Erythroblast (primary cell): ENCODE measurements at places on chromosomes 2 and 18.

- DNase-seq: peak; percentile 80
Observed at GRCh38 chr2:43894743-43895142, 56.0 kb downstream of the ABCG8 start.

- no peak for DNase-seq
Observed at GRCh38 chr2:148987286-148987685, 51.2 kb upstream of the LYPD6B start.

- DNase-seq: no peak
Observed at GRCh38 chr18:62590799-62591590, 68.2 kb downstream of the ZCCHC2 start.

DNA sequence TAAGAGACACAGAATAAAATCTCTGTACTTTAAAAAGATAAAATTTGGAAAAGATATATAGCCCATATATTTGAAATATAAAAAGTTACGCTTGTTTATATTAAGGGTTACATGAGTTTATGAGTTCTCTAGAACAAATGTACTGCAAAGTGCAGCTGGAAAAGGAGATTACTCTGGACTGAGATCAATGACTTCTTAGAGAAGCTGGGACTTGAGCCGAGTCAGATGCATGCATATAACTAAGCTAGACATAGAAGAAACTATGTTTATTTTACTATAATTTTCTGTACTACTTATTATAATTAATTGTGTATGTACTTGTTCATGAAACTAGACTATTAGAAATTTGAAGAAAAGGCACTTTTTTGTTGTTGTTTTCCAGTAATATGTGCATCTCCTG is 170.3 kb upstream of the NXPH2 start:
- no peak for DNase-seq

GRCh38 chr2:182845794-182846417 is 20.5 kb downstream of the FRZB start:
- no peak for DNase-seq

GRCh38 chr2:84217456-84217855 is 241.6 kb downstream of the SUCLG1 start:
- no peak for DNase-seq

DNA sequence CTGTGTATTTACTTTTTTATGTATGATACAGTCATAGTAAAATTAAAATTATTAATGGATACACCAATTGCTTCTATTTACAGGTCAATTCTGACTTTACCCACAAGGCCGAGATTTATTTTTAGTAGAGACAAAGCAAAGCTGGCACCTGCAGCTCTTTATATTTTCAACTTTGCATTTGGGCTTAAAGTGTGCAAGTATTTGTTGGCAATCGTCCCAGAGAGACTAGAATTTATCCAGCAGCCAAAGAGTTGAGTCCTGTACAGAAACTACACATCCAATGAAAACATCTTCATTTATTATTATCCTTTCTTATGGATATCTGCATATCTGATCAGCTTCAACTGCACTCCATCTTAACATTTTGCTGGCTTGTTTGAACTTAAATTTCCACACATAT is 485.6 kb downstream of the SOX11 start:
- no peak for DNase-seq

DNA sequence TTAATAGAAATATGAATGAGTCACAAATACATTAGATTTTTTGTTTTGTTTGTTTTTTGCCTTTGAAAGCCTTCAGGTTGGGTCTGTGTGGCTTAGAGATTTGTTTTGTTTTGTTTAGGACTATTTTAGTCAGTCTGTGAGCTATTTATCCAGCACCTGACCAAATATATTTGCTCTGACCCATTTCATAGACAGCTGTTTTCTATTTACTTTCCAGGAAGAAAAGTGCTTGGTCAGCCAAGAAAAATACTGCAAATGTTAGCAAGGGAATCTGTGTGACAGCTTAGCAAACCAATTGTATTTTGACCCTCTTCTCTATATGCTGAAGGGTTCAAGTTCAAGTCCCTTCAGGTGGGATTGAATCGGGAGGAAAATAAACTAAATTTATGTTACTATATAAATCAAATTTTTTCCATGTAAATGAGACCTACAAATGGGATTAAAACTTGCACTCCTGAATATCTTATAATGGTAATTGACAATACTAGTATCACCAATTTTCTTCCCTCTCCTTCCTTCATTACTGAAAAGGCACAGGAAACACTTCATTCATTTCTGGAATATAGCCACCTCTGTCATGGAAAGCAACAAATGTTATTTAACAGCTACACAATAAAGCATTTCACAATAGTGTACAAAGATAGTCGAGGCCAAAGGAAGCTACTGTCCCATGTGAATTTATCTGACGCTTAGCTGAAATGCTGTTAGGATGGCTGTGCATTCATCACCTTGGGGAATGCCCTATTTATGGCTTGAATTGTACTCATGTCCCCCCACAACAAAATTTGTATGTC is 23.1 kb upstream of the KLF7 start:
- no peak for DNase-seq

DNA sequence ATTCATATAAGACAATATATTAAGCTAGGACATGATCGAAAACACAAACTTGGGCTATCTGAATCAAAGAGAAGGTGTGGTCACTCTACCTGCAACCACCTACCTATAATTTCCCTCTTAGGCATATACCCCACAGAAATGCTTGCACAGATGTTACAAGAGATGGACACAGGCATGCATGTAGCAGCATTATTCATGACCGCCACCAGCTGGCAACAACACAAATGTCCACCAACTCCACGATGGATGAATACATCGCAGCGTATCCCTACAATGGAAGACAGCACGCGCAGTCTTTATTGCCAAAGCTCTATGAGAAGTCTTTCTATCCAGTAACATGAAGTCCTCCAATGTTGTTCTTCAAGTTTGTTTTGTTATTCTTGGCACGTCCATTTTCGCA is 90.8 kb downstream of the ARL4C start:
- DNase-seq: no peak

DNA sequence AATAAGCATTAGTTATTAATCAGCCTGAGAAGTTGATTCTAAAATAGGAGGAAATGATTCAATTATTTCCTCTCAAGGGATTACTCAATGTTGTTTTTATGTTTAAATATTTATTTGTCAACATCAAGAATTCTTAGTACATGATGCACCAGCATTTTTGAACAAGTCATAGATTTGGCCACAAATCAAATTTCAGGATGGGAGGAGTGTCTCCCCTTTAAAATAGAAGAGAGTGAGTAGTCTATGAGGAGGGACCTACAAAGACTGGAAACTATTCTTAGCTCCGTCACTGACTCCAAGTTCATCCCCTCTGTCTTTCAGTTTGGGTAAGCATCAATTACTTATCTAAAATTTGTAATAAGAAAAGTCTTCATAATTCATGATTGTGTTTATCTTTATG is 18.6 kb upstream of the IL18R1 start:
- no peak for DNase-seq

DNA sequence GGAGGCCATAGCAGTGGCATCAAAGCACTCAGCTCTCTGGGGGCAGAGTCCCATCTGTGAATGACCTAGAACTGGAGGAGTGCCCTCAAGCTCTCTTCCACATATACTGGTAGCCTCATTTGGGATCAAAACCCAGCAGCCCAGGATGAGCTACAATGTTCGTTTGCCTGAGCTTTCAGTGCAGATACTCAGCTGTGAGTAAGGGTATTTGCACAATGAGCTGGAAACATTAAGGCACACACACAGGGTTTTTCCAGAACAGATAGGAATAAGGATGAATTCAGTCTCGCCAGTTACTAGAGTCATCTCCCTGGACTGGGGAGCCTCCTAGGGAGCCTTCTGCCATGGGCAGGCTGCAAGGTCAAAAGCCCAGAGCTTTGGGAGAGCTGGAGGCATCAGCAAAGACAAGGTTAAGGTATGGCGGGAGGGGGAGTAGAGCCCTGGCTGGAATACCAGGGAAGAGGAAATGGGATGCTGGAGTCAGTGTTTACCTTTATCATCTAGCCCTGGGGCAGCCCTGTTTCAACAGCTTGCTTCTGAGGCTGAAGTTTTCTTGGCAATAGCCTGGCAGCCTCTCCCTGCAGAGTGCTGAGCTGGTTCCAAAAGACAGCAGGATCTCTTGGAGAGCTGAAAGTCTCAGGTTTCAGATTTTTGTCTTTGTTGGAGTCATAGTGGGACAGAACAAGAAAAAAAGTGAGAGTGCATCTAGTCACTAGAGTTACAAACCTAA is 187.7 kb downstream of the LOXHD1 start:
- DNase-seq: no peak

DNA sequence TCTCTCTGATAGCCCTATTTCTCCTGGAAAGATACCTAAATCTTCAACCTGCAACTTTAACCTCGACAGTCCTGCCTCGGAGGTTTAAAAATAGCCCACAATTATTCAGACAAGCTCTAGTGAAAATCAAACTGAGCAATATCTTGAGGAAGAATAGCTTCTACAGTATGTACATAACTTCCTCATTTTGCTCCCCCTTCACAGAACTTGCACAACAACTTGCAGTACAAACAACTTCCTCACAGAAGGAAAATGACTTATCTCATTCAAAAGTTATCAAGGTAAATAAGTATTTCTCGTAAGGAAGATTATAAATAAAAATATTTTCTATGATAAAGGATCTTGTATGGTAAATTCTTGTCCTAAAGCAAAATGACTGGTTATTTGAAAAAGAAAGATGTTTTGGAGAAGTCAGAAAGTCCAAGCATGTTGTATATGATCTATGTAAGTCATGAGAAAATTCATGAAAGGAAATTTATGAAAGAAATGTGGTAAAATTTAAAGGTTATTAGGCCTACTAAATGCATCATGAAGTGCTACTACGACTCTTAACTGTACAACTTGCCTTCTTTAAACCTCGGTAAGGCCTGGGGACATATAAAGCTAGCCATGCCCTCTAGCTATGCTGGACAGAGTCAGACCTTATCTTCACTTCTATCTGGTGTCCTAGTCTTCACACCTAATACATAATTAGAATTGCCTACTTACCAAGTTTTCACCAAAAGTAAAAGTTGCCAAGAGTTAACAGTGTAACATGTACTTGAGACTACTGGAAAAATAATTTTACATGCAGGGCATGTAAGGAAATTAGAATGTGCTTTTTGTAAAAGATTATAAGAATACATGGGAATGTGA is 394.5 kb downstream of the DLGAP1 start:
- no peak for DNase-seq

DNA sequence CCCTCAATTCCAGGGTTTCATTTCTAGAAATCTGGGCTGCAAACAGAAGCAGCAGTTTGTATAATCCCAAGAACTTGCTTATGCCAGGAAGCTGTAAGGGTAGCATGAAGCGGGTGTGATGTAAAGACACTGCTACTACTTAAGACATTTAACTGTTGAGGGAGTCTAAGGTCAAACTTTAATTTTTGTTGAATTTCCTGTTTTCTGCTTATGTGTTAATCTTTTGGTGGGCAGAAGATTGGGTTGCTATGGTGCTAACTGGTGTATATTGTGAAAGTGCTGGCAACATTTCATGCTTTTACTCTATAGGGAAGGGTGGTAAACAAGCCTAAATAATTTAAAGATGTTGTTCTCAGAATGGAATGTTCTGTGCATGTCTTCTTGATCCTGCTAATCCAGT is 2.7 kb downstream of the NCOA1 start:
- peak; percentile 60 for DNase-seq

DNA sequence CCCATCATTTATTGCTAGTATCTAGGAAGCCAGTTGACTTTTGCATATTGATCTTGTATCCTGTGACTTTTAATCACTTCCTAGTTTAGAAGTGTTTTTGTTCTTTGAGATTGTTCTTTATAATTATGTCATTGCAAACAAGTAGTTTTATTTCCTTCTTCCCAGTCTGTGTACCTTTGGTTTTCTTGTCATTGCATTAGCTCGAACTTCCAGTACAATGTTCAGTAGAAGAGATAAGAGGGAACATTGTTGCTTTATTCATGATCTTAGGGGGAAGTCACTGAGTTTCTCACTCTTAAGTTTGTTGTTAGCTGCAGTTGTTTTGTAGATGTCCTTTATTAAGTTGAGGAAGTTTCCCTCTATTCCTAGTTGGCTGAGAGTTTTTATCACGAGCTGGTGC is 61.0 kb downstream of the TRAPPC12 start:
- no peak for DNase-seq

DNA sequence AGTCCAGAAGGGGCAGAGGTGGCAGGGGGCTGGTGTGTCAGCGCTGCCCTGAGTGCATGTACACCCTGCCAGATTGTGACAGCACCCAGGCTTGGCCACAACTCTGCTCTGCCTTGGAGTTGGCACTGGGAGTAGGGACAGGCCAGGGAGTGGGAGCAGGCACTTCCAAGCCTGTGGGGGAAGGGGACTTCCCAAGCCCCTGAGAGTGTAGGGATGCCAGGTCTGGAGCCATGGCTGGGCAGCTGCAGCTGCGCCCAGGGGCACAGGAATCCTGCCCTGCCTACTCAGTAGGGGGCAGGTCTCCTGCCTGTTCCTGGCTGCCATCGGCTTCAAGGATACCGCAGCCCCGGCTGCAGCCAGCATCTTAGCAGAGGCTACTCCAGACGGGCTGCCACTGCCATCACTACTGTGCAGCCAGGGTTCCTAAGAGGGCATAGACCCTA is 109.4 kb downstream of the CALCRL start:
- DNase-seq: no peak

DNA sequence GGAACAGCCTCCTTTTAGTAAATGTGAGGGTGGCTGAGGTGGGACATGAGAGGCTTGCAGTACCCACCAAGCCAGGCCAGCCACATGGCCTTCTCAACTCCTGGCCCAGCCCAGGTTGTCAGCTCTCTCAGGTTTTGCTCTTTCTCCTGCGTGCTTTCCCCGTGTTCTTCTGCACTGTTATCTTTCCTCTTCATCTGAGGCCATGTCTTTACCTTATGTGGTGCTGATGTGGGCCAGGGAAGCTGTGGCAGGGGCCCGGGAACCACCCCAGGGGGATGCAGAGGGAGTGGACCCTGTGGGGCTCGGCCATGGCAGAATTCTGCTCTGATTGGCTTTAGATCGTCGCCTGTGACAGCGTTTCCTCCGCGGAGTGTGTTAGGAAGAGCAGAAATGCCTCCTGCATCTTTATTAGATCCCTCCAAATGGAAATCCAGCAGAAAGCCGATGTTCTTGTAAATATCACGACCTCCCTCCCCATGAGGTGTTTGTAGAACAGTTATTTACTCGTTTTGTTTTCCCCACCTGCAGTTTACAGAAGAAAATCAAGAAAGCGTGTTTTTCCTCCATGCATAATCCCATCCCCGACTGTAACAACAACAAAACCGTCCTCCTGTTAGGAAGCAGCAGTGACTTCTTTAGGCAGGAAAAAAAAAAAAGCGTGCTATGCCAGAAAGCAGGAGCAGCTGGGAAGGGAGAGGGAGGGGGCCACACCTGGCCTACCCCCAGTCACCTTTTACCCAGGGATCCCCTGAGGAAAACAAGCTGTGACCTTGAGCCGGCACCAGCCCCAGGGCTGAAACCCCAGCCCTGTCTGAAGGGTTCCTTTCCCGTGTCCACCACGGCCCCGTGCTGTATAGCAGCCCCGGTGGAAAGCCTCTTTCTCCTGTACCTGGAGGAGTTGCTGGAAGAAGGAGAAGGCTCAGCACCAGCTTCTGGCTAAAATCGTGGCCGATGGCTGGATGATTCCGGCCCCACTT is 54.8 kb downstream of the HPCAL1 start:
- DNase-seq: no peak

DNA sequence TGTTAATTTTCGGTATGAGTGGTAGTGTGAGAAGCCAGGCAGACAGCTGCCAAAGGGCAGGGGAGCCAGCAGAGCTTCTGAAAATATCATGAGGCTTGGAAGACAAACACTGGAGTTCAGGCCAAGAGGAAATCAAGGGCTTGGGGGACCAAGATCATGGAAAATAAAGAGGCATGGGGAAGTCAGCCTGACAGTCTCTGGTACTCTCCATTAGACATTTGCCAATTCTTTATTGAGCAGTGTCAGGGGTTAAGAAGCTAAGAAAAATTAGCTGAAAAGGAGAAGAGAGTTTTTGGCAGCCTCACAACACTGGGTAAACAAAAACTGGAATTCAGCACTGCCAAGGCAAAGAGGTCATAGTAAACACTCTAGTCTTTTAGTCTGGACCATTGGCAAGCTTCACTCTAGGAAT is 612.7 kb downstream of the EPHA4 start:
- no peak for DNase-seq
